ENCODE measurements at places on chromosomes 5 and 9.

DNA sequence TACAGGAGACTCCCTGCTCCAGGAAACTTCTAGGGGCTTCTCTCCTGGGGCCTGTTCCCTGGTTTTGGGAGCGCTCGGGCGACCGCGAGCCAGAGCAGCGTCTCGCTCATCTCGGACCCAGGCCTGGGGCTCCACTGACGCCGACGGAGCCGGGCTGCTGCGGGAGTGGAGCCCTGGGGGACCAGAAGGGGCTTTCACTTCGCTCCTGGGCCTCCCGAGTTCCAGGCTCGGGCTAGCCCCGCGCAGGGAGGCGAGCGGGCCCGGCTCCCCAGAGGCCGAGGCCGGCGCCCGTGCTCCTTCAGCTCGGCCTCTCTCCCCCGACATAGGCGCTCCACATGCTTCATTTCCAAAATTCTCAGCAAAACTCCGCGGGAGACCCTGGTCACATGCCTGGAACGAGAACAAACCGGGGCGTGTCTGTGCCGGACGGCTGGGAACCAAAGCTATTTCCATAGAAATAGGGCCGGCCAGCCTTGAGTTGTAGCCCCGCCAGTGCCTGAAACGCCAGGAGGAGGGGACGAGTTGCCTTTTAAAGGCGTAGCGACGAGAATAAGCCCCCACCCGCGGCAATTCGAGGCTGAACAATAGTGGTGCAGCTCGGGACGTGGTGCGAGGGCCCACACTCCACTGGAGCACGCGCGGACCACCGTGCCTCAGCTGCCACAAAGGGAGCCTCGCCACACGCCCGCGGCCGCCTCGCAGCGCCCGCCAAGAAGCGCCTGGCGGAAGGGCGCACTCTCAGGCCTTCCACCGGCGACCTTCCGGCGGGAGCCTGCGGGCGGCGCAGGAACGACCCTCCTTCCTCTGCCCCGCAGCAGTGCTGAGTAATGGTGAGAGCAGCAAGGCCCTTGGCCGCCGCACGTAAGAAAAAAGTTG, 1.1 kb upstream of the G3BP1 start:
- DNase-seq, result peak; percentile 21

- DNase-seq, result peak; percentile 70
Observed at GRCh38 chr9:136488247-136489214, 5.7 kb upstream of the SEC16A start.

GRCh38 chr5:7395947-7396712, at the start of gene ADCY2:
ADCY2 (plus strand) TSS chr5:7396138; CDS start chr5:7396297, 159 bp downstream.
- no peak for DNase-seq

- no peak for DNase-seq
Observed at GRCh38 chr9:120043448-120043847, 536.5 kb downstream of the CDK5RAP2 start.

DNA sequence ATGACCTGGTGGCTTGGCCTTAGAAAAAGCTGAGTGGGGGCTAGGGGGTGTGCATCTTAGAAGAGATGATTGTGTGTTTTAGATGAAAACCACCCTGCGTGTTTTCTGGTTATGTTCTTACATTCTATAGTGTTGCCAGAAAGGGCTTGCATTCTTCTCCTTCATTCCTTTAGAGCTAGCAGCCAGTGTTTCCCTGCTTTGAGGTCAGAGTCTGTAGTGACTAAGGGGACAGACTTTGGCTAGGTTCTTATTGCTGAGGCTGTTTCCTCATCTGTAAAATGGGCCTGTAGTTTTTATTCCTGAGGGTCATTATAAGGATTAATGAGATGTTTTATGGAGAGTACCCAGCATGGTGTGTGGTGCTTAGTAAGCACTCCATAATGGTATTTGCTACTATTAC, 6.4 kb downstream of the MAST4 start:
- no peak for DNase-seq

DNA sequence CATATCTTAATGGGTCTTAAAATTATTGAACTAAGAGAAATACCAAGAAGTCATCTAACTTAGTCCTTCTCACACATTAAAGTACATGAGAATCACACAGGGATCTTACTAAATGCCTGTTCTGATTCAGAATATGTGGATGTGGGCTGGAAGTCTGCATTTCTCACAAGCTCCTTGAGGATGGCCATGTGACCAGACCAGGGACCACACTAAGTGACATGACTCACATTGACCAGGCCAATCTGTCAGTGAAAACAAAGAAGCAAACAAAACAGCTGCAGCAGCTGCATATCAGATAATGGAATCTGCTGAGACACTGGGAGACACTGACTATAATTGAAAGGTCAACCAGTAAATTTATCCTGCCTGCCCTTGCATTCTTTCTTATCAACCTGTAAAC, 110.5 kb downstream of the ADAMTS12 start:
- DNase-seq, result no peak

GRCh38 chr9:14373706-14374105, 59.8 kb upstream of the NFIB start:
- no peak for DNase-seq

- no peak for DNase-seq
Observed at GRCh38 chr5:175681968-175682340, 24.1 kb downstream of the HRH2 start.

DNA sequence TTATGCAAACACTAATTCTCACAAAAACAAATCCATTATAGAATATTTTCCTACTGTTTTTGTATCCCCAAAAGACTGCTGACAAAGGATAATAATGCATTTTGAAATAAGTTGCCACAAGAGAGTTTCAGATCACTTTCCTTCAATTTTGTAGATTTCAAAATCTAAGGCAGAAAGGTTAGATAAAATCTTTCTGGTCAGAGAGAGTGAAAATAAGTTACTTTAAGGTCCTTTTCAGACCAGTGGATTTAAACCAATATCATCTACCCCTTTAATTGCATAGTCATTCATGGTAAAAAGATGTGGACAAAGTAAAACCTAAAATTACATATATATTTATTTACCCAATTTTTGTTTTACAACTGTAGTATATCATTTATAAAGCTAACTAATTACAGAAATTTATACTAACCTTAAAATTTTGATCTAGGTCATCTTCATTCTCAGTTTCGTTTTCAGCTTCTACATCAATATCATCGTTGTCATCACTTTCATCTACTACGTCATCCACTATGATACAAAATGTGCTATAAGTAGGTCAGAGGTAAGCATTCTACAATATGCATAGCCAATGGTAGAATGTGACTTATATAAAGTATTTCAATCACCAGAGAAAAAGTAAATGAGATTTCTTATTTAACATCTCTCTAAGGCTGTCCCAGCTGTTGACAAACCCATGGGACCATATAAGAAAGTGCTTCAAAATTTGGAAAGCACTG, 95.7 kb downstream of the AGTPBP1 start:
- DNase-seq, result no peak

DNA sequence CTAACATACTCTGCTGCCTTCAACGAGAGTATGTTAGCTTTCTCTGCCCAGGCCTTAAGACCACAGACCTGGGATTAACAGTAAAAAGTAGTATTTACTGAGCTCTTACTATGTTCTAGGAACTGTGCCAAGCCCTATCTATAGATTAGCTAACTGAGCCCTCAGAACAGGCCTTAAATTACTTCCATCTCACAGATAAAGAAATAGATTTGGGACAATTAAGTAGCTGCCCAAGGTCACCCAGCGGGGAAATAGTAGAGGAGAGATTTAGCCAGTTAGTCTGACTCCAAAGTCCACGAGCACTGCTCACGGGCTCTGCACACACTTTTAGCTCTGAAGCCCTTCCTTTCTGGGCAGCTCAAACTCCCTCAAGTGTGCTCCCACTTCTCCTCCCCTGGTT, 64.5 kb upstream of the EQTN start:
- DNase-seq, result no peak

DNA sequence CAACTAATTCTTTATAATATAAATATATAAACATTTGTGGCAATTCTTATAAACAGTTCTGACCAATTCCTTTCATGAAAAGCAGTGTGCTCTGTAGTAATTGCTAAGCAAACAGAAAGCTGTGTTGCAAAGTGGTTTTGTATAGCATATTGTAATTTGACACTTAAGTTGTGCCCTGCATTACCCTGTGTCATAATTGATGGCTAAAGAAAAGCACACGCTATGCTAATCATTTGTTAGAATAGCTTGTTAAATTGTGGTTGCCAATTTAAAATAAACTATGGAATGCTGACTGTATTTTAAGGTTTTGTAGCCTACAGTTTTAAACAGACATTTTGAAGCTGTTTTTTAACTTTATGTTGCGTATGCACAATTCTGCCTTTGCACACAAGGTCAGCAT, 140.0 kb downstream of the PBX3 start:
- DNase-seq, result no peak

DNA sequence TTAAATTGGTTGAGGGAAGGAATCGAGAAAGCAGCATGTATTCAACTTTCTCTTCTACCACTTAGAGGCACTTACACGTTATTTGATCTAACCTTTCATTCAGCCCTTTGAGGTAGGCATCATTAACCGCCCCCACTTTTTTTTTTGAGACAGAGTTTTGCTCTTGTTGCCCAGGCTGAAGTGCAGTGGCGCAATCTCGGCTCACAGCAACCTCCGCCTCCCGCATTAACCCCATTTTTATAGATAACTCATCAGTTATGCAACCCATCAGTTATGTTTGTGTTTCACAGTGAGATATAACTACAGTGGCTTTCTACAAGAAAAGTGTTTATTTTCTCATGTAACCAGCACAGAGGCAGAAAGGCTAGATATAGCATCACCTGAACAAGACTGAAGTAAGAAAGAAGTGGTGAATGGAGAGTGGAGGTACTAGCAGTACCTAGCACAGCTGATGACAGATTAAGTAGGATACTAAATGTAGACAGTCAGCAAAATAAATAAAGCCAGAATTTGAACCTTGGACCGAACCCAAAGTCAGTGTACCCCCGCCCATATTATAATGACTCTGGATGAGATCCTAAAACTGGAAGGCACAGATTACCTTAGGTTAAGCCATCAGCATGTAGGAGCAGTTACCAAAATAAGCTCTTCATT, 91.2 kb downstream of the PJA2 start:
- no peak for DNase-seq

DNA sequence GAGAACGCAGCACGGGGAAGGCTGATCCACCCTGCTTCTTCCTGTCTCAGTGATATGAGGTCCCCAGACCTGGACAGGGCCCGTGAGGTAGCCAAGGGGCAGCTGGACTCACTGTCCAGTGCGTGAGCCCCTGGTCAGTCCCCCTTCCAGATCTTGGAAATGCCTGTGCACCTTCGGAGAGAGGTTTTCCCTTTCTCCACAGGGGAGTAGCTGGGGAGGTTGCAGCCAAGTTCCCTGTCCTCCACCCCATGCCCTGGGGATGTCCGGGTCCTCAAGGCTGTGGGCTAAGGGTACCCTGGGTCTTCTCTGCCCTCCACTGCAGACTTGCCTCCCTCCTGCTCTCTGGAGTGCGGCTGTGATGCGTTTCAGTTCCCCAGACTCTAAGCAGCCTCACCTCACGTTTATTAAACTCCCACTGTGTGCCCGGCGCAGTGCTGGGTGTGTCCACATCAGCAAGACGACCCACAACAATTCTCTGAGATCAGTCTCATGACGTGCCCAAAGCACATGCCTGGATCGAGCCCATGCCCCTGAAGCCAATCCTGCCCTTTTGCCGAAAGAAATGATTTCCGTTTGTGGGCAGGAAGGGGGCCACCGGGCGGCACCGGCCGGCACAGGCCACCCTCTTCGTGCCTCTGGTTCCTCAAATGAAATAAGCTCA, 101.3 kb upstream of the PHYKPL start:
- no peak for DNase-seq

- DNase-seq, result no peak
Observed at GRCh38 chr5:107153283-107153682, 517.5 kb downstream of the EFNA5 start.

GRCh38 chr5:56154732-56155484, 78.2 kb downstream of the ANKRD55 start:
- DNase-seq, result no peak

DNA sequence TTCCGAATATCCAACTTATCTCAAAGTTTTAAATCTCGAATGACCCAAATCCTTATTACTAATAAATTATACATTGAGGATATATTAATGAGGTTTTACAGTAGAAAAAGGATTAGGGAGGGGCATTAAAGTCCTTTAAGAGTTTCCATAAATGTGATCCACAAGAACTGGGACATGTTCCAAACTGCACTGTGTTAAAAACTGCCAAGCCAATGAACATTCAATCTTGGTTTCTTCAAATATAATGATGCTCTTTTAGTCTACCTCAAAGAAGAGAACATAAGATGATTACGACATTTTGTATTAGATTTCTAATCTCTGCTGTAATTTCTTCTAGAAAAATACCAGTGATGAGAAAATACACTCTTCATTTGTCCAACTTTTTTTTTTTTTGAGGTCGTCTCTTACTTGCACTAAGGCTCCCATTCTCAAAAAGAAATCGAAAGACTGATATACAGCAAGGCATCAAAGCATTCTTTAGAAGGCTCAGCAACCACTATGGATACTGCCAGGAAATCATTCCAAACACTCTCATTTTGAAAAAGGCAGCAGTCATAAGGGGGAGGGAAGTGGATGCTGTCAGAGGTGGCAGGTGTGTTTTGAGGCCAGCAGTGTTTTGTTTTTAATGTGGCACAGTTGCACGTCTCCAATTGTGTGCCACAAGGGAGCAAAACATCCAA, 1.7 kb downstream of the PTAR1 start:
- DNase-seq, result no peak

GRCh38 chr5:160159991-160160792, 40.9 kb upstream of the PWWP2A start:
- no peak for DNase-seq

DNA sequence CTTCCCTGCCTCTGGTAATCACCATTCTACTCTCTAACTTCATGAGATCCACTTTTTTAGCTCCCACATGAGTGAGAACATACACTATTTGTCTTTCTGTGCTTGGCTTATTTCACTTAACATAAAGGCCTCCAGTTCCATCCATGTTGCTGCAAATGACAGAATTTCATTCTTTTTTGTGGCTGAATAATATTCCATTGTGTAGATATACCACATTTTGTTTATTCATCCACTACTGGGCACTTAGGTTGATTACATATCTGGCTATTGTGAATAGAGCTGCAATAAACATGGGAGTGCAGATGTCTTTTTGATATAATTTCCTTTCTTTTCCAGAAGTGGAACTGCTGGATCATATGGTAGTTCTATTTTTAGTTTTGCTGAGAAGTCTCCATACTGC, 28.7 kb downstream of the SHOC1 start:
- DNase-seq, result no peak

GRCh38 chr9:124754289-124754688, 16.8 kb downstream of the NR6A1 start:
- DNase-seq, result no peak

DNA sequence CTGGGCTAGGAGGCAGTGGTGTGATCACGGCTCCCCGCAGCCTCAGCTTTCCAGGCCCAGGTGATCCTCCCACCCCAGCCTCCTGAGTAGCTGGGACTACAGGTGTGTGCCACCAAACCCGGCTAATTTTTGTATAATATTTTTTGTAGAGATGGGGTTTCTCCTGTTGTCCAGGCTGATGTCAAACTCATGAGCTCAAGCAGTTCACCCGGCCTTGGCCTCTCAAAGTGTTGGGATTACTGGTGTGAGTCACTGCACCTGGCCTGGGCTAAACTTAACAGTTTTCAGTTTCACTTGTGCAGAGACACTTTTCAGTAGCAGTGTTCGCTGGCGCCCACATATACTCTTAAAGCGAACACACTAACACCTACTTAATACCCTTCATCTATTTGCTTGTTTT, 205.6 kb upstream of the ZNF608 start:
- no peak for DNase-seq
